Fibroblast of lung (primary cell): ENCODE measurements at places on chromosomes 7 and 10. TPM values are rescaled to one million over a fixed set of nuclear protein-coding genes. Genes with fewer than 3 reads are reported as not detected.

The TSPAN12 gene
- 1.5 and 1.7 TPM in 2 replicates for total RNA-seq

The PGAM2 gene
- 0.26 and 0.33 TPM in 2 replicates for total RNA-seq

The SUGCT gene
- 6.7 and 16.5 TPM in 2 replicates for total RNA-seq

The BLNK gene
- total RNA-seq: 0.33 and 0.51 TPM in 2 replicates

The CACNB2 gene
- total RNA-seq: 0.66 and 1.5 TPM in 2 replicates

The VWDE gene
- under 0.01 and 0.17 TPM in 2 replicates for total RNA-seq

The FEZF1 gene
- total RNA-seq: not detected in 2 replicates

The FANK1 gene
- 0.83 and 2.6 TPM in 2 replicates for total RNA-seq

The GRM3 gene
- not detected in 2 replicates for total RNA-seq

The CFTR gene
- total RNA-seq: under 0.01 and 0.26 TPM in 2 replicates

The SPOCK2 gene
- 0.26 and 0.33 TPM in 2 replicates for total RNA-seq

The FRAT1 gene
- 2.8 TPM in 2 replicates for total RNA-seq

The C10orf90 gene
- 0.17 TPM in 1 of 2 replicates, not detected in the other for total RNA-seq

The CALML3 gene
- not detected in 2 replicates for total RNA-seq

The SPDYE5 gene
- total RNA-seq: not detected in 2 replicates

The NDUFB2 gene
- total RNA-seq: 44.9 and 116 TPM in 2 replicates

The OR2A12 gene
- total RNA-seq: not detected in 2 replicates

The MAGI2 gene
- 9.2 and 17.0 TPM in 2 replicates for total RNA-seq

The ZPBP gene
- not detected in 2 replicates for total RNA-seq

The CALN1 gene
- not detected in 2 replicates for total RNA-seq

The VAX1 gene
- total RNA-seq: not detected in 2 replicates

The SFRP4 gene
- 7.3 and 54.2 TPM in 2 replicates for total RNA-seq

The LAMB4 gene
- total RNA-seq: under 0.01 and 0.17 TPM in 2 replicates

The FXYD4 gene
- total RNA-seq: not detected in 2 replicates

The UCN3 gene
- total RNA-seq: not detected in 2 replicates

The CPA2 gene
- under 0.01 TPM in 1 of 2 replicates, not detected in the other for total RNA-seq

The PWWP2B gene
- total RNA-seq: 14.1 and 15.9 TPM in 2 replicates

The TRPV5 gene
- not detected in 2 replicates for total RNA-seq

The MRLN gene
- not detected in 2 replicates for total RNA-seq

The TAS2R41 gene
- not detected in 2 replicates for total RNA-seq
